ENCODE measurements at places on chromosomes 3 and 15.

- no peak for DNase-seq
Measured at GRCh38 chr3:89238846-89239245, 131.4 kb downstream of the EPHA3 start.

DNA sequence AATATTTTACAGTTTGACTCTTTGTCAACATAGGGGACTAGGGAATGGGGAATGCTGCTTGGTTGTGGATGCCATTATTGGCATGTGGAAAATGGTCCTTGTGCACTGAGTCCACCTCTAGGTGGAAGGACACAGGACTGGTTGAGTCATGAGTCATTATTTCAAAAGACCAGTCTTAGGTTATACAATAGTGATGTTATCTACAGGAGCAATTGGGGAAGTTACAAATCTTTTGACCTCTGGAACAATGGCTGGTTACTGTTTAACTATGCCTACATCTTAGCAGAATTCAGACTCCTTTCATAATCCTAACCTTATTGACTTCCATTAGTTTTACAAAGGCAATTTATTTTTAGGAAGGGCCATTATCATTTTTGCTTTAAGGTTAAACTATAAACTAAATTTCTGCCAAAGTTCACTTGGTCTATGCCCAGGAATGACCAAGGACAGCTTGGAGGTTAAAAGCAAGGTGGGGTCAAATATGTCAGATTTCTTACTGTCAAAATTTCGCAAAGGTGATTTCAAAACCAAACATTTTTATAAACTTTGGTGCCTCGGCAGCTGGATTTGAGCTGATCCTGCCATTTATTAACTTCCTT lies 11.8 kb upstream of the CCR8 start:
- peak; percentile 74 for DNase-seq

DNA sequence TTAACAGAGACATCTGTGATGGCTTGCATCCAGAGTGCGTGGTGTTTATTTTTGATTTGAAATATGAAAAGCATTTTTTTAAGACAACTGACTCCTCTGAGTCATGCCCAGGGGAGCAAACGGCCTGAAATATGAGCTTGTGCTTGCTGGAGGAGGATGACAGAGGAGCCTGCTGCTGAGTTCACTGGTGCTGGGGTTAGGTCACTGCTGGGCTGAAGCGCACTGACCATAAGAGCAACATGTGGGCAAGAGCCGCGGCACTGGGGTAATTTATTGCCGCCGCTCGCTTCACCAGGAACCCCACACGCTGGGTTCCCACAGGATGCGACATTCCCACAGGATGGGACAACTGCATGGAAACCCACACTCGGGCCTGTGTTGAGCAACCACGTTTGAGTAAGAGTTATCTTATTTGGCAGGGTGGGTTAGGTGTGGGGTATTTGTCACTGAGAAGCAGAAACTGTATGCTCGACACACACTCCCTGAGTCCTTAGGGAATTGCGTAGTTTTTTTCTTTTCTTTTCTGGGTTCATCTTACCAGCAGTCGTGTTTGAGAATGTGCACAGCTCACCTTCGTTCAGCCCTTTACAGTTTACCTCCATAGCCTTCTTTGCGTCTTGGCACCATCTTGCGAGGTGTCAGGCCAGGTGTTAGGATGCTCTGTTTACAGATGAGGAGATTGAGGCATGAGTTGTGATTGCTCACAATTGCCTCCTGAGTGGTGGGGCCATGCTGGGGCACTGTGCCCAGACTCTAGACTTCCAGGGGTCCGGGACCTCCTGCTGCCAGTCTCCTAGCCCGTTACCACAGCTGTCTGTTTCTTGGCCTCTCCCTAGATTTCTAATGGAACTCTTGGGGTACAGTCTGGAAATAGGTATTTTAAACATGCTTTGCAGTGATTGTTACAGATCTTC lies 60.4 kb downstream of the SMAD3 start:
- DNase-seq = peak; percentile 70

GRCh38 chr15:65982627-65983322 lies 113.5 kb downstream of the RAB11A start:
- no peak for DNase-seq

DNA sequence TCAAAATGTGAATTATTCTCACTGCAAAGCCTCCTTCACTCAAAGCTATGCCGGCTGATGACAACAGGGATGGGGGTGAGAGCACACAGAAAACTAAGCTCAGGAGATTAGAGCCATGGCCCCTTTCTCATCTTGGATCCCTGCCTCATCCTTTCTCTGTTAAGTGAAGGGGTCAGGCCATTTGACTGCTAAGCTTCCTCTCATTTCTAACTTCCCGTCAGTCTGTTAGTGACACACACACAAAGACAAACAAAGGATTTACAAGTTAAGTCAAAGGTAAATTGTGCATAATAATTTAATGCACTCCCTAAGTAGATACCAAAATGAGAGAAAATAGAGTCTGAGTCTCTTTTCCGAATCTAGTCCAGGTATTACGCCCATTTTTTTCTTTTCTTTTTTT lies 1.2 kb downstream of the SS18L2 start:
- DNase-seq = no peak

DNA sequence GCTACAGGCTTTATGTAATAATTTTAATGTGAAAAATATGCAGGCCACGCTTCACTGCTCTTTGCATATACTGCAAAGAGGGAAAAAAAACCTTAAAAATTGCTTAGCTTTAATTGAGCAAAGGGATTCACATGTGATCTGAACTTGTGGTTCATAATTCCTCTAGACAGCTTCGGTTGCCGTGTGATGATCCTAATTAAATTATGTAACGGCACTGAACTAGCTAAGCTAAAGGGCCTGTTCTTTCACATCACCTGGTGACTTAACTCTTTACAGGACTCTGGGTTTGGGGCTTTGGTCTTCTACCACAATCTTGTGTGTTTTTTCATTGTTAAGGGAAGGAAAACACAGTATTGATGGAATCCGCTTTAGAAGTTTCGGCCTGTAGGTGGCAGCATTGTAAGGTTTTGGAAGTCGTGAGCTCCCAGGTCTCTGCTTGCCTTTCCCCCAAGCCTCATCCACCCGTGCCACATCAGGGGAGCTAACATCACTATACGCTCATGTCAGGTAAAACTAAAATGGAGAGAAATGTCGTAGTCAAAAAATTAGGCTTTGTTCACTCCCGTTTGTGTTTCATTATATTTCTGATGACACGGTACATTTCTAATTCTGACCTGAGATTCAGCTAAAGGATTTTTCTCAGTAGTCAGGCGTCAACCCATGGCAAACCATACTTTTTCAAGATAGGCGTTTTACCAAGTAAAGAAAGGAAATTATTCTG lies 205.6 kb upstream of the DPH6 start:
- peak; percentile 42 for DNase-seq

GRCh38 chr3:151630035-151630434 lies 103.7 kb upstream of the AADACL2 start:
- DNase-seq = no peak

DNA sequence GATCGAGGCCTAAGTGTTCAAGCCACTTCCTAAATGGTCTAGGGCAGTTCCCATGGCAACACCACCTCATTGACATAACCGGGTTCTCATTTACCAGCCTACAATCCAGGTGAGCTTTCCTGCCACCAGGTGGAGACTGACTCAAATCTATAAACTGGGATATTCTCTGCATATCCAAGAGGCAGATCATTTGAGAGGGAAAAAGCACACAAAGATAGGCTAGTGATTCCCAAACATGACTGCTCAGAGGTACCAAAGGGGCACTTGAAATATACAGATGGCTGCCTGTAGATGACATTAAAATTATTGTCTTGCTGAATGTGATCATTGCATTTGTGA lies 141.3 kb upstream of the PROK2 start:
- no peak for DNase-seq

- DNase-seq = peak; percentile 18
Measured at GRCh38 chr15:39580485-39581241, at the start of gene THBS1. Gene THBS1, plus strand, starts transcription at chr15:39581079. Its CDS starts 779 bp downstream, at chr15:39581858.

GRCh38 chr3:195101001-195101583 lies 169.9 kb downstream of the XXYLT1 start:
- DNase-seq = peak; percentile 94

DNA sequence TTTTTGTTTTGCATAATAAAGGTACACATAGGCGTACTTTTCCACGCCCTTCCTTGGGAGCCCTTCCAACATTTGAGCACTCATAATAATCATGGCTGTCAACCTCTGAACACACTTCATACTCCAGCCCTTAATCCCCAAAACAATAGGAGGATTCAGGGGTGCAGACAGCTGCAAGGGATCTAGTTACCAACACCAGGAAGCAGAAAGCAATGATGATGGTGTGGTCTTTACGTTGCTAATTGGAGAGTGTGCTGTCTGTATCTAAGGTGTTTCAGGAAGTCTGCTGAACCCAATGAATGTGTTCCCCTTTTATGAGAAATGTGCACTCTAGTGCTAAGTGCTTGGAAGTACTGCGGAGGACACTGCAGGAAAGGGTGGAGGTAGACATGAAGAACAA lies 60.3 kb upstream of the PDZRN3 start:
- DNase-seq = no peak

- DNase-seq = no peak
Measured at GRCh38 chr3:49872801-49873281, 3.1 kb upstream of the CAMKV start.

- DNase-seq = no peak
Measured at GRCh38 chr3:85148036-85148435, 189.2 kb downstream of the CADM2 start.

- DNase-seq = no peak
Measured at GRCh38 chr3:126691765-126692164, 12.3 kb upstream of the CHCHD6 start.

GRCh38 chr15:31393444-31394091 lies 66.9 kb downstream of the KLF13 start:
- no peak for DNase-seq

GRCh38 chr3:158711886-158712285 lies 20.4 kb downstream of the RARRES1 start:
- peak; percentile 81 for DNase-seq

DNA sequence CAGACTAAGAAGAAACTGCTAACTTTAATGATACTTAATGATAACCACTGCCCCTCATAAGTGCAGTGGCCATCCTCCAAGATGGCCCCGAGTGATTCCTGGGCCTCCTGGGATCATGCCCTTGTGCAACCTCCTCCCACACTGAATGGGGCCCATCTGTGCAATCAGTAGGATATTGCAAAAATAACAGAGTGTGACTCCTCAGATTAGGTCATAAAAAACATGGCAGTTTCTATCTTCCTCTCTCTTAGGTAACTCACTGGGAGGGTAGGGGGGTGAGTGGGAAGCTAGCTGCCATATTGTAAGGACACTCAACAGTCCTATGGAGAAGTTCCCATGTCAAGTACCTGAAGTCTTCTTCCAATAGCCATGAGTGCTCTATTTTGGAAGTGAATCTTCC lies 173.0 kb downstream of the SHQ1 start:
- peak; percentile 65 for DNase-seq

DNA sequence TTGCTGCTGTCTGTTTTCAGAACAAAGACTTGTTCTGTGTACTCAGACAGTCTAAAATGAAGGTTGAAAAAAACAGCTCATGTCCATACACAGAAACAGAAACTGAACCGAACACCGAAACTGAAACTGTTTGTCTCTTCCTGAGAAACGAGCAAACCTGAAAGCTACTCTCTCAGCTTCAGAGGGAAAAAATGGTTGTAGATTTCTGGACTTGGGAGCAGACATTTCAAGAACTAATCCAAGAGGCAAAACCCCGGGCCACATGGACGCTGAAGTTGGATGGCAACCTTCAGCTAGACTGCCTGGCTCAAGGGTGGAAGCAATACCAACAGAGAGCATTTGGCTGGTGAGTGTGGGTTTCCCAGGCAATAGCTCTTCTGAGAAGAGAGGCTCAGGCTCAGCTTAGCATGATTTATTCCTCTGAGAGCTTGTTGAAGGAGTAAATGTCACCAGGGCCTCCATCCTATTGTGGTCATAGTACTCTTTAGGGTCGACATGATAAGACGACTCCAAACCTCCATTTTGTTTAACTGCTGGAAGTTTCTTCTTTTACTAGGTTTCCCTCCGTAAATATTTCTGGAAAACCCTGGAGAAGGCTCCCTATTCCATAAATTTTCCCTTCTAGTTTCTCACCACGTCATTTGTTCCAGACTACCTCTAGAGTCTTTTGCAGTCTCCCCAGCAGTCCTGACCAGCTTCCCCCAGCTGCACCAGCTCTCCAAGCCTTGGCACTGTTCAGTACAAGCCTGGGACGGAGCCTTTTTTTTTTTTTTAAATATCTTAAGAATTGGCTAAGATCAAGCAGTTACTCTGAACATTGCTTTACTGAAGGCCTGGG lies at the start of gene RTP4:
Gene RTP4 (plus strand): TSS at position 135 of the 838 bp plus-strand sequence. CDS start 57 bp downstream, at position 192.
- peak; percentile 92 for DNase-seq

- no peak for DNase-seq
Measured at GRCh38 chr15:25641762-25642161, 202.9 kb upstream of the UBE3A start.

GRCh38 chr15:55627730-55628368 lies 39.7 kb upstream of the PYGO1 start:
- DNase-seq = peak; percentile 85

- DNase-seq = no peak
Measured at GRCh38 chr15:96625256-96625655, 294.8 kb downstream of the NR2F2 start.

- DNase-seq = no peak
Measured at GRCh38 chr3:179796421-179796820, 143.6 kb downstream of the USP13 start.

DNA sequence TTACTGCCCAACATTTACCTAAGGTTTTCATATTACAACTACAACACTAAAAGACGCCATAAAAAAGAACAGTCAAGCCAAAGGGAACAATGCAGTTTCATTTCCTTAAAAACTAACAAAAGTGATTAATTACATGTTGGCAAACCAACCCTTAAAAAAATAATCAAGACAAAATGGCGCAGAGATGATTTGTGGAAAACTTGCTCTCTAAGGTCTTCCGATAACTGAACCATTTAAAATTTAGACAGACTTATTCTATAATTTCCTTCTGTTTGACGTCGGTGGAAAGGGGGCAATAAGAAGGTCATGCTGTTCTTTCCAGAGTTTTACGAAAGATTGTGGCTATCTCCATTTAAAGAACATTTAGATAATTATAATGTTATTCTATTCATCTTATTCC lies 87.6 kb downstream of the RYK start:
- DNase-seq = peak; percentile 4

GRCh38 chr3:82311901-82312300 lies 550.5 kb upstream of the GBE1 start:
- no peak for DNase-seq

- DNase-seq = peak; percentile 14
Measured at GRCh38 chr15:37771465-37771864, 163.0 kb upstream of the TMCO5A start.

DNA sequence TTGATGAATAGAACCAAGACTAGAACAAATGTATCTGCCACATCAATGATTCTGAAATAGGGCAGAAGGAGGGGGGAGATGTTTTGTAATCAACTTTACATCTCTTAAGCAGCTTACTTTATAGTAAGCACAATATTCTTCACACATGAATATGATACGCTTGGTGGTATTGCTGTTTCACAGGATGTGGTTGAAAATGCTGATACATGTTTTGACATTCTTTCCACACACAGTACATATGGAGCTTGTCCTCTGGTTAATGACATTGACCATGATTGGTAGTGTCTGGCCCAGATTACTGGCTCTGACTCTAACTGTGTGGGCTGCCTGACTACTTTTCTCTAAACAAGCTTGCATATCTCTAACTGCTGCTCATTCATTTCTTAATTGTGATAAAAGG lies 168.9 kb downstream of the KLHL25 start:
- peak; percentile 62 for DNase-seq

All from inflammatory macrophage treated with lipopolysaccharide for 4 hours (primary cell).